ENCODE measurements at places on chromosomes 6 and 20. TPM values are rescaled to one million over a fixed set of nuclear protein-coding genes. Genes with fewer than 3 reads are reported as not detected.

The CCN6 gene
- total RNA-seq, result not detected

The NOTCH4 gene
- 5.7 TPM for total RNA-seq

The GUCA1A gene
- 0.12 TPM for total RNA-seq

The BCL2L1 gene
- 34.7 TPM for total RNA-seq

The DYNLT2 gene
- 1.2 TPM for total RNA-seq

The RIPPLY2 gene
- 0.22 TPM for total RNA-seq

The CGAS gene
- total RNA-seq, result 2.9 TPM

The NKX2-4 gene
- total RNA-seq, result not detected

The PRDM13 gene
- not detected for total RNA-seq

The ALDH8A1 gene
- total RNA-seq, result 0.19 TPM

DNA sequence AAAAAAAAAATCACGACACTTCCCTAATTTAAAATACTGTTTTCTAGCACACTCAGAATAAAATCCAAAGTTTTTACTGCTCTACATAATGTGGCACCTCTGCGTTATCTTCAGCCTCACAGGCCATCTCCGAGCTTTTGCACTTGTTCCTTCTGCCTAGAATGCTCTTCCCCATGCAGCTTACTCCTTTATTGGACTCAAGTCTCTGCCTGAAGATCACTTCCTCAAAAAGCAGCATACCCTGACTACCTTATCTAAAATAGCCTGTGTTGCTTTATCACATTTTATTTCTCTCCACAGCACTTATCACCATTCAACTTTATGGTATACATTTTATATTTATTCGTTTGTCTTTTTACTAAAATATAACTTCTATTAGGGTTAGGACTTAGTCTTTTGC lies 2.3 kb downstream of the ZNF322 start:
- H3K4me3 ChIP-seq, result no peak overlapping the region
- no peak for DNase-seq
- no peaks in the 10 kb centered on the region for H3K36me3 ChIP-seq
- H3K27me3 ChIP-seq, result no peaks in the 10 kb centered on the region
- no peak overlapping the region for H3K27ac ChIP-seq

- no peak overlapping the region for H3K27ac ChIP-seq
- no peak overlapping the region for H3K4me3 ChIP-seq
- H3K27me3 ChIP-seq, result peaks cover 23% of the 10 kb centered on the region
Measured at GRCh38 chr20:682123-682522, 6.5 kb upstream of the SCRT2 start.

DNA sequence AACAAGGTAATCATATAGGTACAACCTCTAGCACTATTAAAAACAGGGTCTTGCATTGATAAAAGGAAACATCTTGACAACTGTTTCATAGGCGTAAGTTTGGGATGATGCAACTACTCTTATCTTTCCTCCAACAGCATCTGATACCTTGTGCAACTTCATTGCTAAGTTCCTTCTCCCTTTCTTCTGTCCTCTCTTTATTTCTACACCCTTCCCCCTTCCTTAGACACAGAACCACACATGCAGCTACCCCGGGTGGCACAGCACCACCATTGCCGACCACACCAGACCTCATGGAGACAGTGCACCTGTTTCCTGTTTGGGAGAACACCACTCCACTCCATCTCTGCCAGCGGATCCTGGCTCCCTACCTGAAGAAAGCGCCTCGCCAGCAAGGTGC lies 14.4 kb downstream of the MYB start:
- no peaks in the 10 kb centered on the region for H3K36me3 ChIP-seq
- no peak for DNase-seq
- H3K27ac ChIP-seq, result no peak overlapping the region
- H3K4me1 ChIP-seq, result no peaks in the 10 kb centered on the region
- H3K4me3 ChIP-seq, result no peak overlapping the region

GRCh38 chr20:56032251-56032650 lies 26.9 kb upstream of the CBLN4 start:
- DNase-seq, result no peak
- H3K4me1 ChIP-seq, result no peaks in the 10 kb centered on the region
- H3K4me3 ChIP-seq, result no peak overlapping the region
- no peaks in the 10 kb centered on the region for H3K27me3 ChIP-seq

GRCh38 chr20:44219170-44219730 lies 8.7 kb upstream of the OSER1 start:
- no peaks in the 10 kb centered on the region for H3K36me3 ChIP-seq
- no peaks in the 10 kb centered on the region for H3K27me3 ChIP-seq
- no peaks in the 10 kb centered on the region for H3K4me1 ChIP-seq
- H3K4me3 ChIP-seq, result no peak overlapping the region

DNA sequence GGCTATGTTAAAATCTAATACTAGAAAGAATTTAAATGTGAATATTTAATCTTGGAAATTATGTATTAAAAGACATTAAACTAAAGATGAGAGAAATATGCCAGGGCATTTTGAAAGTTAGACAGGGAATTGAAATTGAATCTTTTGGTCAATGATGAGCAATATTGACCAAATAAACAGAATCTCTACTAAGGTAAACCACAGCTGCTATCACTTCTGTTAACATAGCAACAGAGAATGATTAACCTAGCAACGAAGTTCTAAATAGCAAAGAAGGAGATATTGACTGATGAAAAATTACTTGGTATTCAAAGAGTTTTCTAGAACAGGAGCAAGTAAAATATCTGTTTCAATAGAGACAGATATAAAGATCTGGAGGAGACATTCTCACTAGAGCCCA lies 45.2 kb upstream of the RSPO3 start:
- H3K27me3 ChIP-seq, result no peaks in the 10 kb centered on the region
- no peak overlapping the region for H3K27ac ChIP-seq
- H3K36me3 ChIP-seq, result no peaks in the 10 kb centered on the region
- DNase-seq, result no peak

DNA sequence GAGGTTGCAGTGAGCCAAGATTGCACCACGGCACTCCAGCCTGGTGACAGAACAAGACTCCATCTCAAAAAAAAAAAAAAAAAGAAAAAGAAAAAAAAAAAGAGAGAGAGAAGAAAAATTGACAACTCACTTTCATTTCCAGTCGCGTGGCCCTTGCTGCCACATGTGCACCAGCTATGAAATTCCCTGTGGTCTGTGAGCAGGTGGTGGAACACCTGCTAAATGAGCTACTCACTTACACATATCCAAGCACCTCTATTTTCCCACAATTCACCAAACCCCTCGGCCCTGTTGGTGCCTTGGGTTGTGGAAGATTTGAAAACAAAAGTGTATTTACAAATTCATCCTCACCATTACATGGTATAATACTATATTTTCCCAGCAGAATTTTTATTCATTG lies 105.2 kb upstream of the ASF1A start:
- peaks cover 10% of the 10 kb centered on the region for H3K4me1 ChIP-seq
- no peaks in the 10 kb centered on the region for H3K27me3 ChIP-seq
- no peaks in the 10 kb centered on the region for H3K36me3 ChIP-seq
- H3K27ac ChIP-seq, result no peak overlapping the region
- no peak for DNase-seq

DNA sequence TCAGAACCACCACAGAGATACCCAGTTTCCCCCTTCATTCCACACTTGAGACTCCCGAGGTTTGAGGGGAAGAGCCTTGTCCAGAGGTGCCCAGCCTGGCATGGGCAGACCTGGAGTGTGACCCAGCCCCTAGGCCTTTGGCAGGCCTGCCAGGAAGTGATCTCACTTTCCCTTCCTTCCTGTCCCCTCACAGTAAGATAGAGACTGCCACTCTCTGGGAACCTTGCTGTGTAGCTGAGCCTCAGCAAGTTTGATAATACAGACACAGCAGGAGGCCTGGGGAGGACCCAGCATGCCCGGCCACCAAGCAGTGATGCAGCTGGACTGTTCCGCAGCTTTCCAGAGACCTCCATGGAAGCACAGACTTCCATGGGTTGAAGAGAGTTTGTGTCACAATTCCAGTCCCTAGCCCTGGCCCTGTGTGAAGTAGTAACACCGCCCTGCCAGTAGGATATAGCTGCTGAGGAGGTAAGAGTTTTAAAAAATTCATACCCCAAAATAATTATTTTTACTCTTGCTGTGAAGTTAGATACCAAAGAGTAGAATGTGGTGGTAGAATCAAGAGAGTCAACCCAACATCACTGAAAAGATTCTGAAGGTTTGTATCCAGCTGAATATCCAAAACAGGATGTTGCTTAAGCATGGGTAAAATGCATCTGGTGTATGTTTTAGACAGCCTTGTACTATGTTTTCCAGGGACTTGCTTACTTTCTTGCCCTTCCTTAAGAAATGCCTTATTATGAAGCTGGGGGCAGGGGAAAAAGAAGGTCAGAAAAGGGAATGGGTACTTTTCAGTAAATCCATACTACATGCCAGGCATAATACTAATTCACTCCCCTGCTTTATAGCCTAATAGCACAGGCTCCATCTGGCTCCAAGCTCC lies 16.3 kb downstream of the PKIG start:
- no peaks in the 10 kb centered on the region for H3K36me3 ChIP-seq
- H3K27me3 ChIP-seq, result no peaks in the 10 kb centered on the region
- peaks cover 11% of the 10 kb centered on the region for H3K4me1 ChIP-seq
- H3K4me3 ChIP-seq, result no peak overlapping the region

GRCh38 chr6:23441808-23442461 lies 684.1 kb upstream of the NRSN1 start:
- H3K4me3 ChIP-seq, result no peak overlapping the region
- H3K36me3 ChIP-seq, result no peaks in the 10 kb centered on the region
- peaks cover 4% of the 10 kb centered on the region for H3K4me1 ChIP-seq

DNA sequence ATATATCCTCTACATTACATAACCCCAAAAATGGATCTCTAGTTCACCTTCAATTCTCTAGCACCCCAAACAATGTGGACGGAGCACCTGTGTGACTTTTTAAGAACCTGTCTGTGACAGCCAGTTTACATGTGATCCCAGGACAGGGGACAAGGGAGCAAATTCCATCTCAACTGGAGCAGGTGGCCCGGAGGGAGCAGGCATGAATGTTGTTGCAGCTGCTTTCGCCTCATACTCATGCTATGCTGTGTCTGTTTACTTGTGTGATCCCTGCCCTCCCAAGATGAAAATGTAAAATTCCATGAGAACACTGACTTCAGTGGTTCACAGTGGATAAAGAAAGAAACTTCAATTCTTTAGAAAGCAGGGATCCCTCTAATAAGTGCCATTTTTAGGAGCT lies 600.3 kb downstream of the CDH26 start:
- H3K36me3 ChIP-seq, result no peaks in the 10 kb centered on the region
- DNase-seq, result no peak
- no peaks in the 10 kb centered on the region for H3K27me3 ChIP-seq
- no peak overlapping the region for H3K27ac ChIP-seq

DNA sequence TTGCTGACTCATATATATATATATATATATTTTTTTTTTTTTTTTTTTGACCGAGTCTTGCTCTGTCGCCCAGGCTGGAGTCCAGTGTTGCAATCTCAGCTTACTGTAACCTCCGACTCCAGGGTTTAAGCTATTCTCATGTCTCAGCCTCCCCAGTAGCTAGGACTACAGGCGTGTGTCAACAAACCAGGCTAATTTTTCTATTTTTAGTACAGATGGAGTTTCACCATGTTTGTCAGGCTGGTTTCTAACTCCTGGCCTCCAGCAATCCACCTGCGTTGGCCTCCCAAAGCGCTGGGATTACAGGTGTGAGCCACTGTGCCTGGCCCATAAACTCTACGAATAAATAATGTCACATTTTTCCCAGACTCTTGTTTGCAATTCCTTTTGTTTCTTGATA lies 4.8 kb downstream of the LRP11 start:
- H3K36me3 ChIP-seq, result no peaks in the 10 kb centered on the region
- no peaks in the 10 kb centered on the region for H3K27me3 ChIP-seq
- peak overlapping the region; percentile 62 for H3K27ac ChIP-seq
- H3K4me1 ChIP-seq, result peaks cover 11% of the 10 kb centered on the region
- H3K4me3 ChIP-seq, result no peak overlapping the region
- DNase-seq, result no peak

- H3K36me3 ChIP-seq, result no peaks in the 10 kb centered on the region
- H3K27ac ChIP-seq, result no peak overlapping the region
- no peaks in the 10 kb centered on the region for H3K27me3 ChIP-seq
Measured at GRCh38 chr6:128036808-128037570, 136.1 kb upstream of the THEMIS start.

GRCh38 chr20:1254254-1254653 lies 11.8 kb upstream of the SNPH start:
- no peaks in the 10 kb centered on the region for H3K4me1 ChIP-seq
- H3K4me3 ChIP-seq, result no peak overlapping the region
- no peaks in the 10 kb centered on the region for H3K36me3 ChIP-seq

GRCh38 chr20:54043076-54043967 lies 27.1 kb downstream of the BCAS1 start:
- no peaks in the 10 kb centered on the region for H3K27me3 ChIP-seq
- H3K36me3 ChIP-seq, result no peaks in the 10 kb centered on the region
- DNase-seq, result no peak
- H3K4me3 ChIP-seq, result no peak overlapping the region
- no peaks in the 10 kb centered on the region for H3K4me1 ChIP-seq

DNA sequence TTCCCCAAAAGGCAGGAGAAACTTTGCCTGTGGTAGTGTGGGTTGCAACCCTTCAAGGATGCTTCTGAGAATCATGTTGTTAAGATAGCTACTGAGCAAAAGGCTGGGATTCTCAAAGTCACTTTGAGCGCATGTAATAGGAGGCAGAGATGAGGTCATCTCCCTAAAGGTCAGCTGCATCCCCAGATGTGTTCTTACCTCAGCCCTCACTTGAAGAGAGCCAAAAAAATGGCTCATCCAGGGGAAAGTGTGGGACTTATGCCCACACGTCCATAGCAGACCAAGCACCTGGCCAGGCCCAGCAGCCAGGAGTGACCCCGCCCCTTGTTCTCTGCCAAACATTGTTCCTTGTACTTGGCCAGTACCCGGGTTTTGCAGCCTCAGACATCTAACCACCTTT lies 187.0 kb upstream of the BMP2 start:
- DNase-seq, result peak; percentile 18
- no peak overlapping the region for H3K4me3 ChIP-seq
- H3K36me3 ChIP-seq, result no peaks in the 10 kb centered on the region
- H3K4me1 ChIP-seq, result no peaks in the 10 kb centered on the region
- no peak overlapping the region for H3K27ac ChIP-seq

GRCh38 chr6:158286413-158286812 lies 25.9 kb upstream of the TULP4 start:
- H3K27me3 ChIP-seq, result no peaks in the 10 kb centered on the region
- no peaks in the 10 kb centered on the region for H3K4me1 ChIP-seq
- no peak overlapping the region for H3K4me3 ChIP-seq
- H3K27ac ChIP-seq, result no peak overlapping the region
- DNase-seq, result no peak

DNA sequence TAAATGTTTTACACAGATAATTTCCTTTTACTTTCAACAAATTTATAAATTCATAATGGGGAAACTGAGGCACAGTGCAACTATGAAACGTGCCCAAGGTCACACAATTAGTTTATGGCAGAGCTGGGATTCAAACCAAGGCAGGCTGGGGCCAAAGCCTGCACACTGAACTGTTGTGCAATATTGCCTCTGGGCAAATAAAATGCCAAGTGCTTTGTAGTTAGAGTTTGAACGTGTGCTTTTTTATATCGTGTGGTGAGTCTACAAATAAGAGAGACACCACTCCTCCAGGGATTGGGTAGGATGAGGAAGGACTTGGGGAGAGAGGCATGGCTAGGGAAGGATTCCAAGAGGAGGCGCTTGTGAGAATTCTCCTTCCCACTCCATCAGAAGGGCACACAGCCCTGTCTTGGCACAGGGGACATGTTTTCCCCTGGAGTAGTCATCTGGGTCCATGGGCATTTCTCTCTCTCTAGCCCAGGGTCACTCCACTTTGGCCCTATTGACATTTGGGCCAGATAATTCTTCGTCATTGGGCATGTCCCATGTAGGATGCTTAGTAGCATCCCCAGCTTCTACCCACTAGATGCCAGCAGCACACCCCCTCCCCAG lies 2.8 kb upstream of the CDH22 start:
- peaks cover 7% of the 10 kb centered on the region for H3K4me1 ChIP-seq
- H3K27me3 ChIP-seq, result no peaks in the 10 kb centered on the region
- no peak overlapping the region for H3K4me3 ChIP-seq
- H3K27ac ChIP-seq, result no peak overlapping the region
- H3K36me3 ChIP-seq, result no peaks in the 10 kb centered on the region
- no peak for DNase-seq

All from pancreas (tissue), 10 donors.